Foreskin fibroblast (primary cell): ENCODE measurements at places on chromosomes 16 and 17.

GRCh38 chr17:42359133-42359532, 29.1 kb downstream of the STAT3 start:
- DNase-seq: no peak

GRCh38 chr17:4477255-4477791, 21.4 kb upstream of the SPNS2 start:
- DNase-seq: no peak

- no peak for DNase-seq
Measured at GRCh38 chr17:3276126-3276525, 22.0 kb downstream of the OR3A1 start.

DNA sequence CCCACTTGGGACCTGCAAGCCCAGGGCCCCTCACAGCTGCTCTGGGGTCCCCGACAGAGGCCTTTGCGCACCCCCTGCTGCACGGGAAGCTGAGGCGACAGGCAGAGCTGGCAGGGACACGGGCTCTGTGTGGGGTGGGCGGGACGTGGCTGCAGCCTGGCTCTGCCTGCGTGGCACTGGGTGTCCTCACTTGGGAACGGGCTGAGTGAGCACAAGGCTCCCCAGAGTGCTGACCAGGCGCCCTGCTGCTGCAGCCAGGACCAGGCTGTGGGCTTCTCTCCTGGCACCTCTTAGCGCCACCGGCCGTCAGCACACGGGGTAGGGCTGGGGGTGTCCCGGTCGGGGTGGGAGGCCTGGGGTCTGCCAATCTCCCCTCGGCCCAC, 6.6 kb downstream of the C1QTNF8 start:
- no peak for DNase-seq

GRCh38 chr17:65677932-65678331, 116.5 kb upstream of the AXIN2 start:
- peak; percentile 51 for DNase-seq

DNA sequence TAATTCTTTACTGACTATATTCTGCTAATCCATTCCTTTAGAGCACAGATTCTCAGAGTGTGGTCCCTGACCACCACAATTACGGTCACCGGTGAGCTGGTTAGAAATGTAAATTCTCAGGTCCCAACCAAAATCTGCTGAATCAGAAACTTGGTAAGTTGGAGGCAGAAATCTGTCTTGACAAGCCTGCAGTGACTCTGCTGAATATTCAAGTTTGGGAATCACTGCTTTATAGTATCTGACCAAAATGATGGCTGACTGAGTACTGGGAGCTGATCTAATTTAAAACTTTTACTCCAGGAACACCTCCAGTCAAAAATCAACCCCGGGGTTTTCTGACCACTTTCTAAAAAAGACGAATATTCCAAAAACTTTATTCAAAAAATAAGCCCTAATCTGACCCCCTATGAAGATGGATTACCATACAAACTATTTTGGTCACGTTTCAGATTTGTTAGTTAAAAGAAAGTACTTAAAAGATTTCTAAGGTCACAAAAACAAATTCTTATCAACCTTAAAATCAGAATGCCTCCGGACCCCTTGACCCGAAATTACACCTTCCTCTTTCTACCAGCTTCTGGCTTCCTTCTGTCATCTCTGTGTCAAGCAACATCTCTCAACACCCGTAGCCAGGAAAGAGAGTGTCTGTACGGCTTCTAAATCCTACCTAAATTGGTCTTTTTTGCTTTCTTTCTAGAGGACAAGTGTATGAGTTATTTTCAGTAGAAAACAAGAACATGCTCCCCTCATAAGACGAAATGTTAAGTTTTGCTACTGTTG, 38.6 kb downstream of the CREBBP start:
- no peak for DNase-seq

DNA sequence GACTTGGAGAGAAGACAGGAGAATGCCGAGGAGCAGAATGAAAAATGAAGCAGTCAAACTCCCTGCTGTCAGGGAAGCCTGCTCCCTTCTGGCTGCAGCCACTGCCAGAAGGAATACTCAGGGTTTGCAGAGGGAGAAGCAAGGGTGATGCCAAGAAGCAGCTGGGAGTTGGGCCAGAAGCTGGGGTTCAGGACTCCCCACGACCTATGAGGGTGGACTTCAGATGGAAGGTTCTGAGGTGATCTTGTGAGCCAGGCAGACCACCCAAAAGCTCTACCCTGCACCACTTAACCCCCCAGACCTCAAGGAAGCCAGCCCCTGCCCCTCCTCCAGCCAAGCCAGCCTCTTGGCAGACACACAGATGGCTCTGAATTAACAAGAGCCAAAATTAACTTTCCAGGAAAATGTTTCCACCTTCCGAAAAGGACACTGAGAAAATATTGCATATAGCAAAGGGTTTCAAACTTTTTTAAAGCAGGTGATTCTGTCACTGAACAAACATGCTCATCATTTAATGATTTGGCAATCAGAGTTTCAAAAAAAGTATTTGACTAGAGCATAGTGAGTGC, 126.0 kb upstream of the ERCC4 start:
- DNase-seq: no peak

GRCh38 chr16:2188395-2188794, 8.0 kb downstream of the CASKIN1 start:
- no peak for DNase-seq

DNA sequence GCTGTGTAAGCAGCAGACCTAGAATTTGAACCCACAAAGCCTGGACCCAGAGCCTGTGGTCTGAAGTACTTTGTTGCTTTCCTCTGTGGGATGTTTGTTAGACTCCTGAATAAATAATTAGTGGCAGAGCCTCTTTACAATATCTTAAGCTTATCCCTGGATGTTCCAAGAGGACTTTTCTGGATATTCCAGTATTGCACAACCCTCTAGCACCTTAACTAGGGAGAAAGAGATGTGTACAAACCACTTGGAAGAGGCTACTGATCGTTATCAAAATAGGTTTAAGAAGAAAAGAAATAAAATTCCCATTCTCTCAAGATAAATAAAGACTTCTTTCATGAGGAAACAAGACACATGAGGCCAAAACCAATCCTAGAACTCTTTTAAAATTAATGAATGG, 632.4 kb downstream of the CDH11 start:
- no peak for DNase-seq

- DNase-seq: no peak
Measured at GRCh38 chr16:307691-308312, 24.8 kb downstream of the PDIA2 start.

- no peak for DNase-seq
Measured at GRCh38 chr16:14302399-14303181, 231.5 kb downstream of the MRTFB start.

GRCh38 chr17:1217089-1217385, 37.3 kb upstream of the ABR start:
- no peak for DNase-seq

- no peak for DNase-seq
Measured at GRCh38 chr17:47702391-47702995, 8.5 kb downstream of the TBKBP1 start.

DNA sequence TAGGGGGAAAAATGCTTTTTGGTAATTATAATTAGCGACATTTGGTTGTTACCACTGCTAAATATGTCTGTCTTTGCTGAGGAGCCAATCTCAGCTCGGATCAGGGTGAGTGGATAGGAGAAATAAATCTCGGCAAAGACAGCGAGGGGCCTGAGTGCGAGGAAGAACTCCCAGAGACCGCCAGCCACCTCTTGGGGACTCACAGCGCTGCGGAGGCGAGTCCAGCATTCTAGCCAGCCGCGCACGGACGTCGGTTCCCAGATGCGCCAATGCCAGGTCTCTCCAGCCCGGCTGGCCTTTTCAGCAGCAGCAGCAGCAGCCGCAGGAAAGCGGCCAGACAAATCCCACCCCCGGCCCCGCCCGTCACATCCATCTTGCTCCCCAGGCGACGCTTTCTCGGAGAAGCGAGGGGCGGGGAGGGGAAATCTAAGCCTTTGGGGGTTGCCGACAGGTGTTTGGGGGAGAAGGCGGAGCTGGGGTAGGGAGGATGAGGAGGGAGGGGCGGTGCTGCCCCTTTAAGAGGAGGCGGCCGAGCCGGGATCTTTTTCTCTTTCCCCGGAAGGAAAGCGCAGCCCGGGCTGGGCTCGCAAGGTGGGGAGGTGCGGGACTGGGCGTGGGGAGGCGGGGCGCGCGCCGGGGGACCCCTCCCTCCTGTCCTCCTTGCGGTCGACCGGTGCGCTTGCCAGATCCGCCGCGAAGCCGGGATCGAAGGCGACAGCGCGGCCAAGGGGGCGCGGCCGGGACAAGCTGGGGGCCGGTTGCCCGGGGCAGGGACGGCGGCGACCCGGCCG, at the start of gene ITGA3:
ITGA3 (plus strand) TSS at position 685 of the 791 bp plus-strand sequence. CDS start 330 bp downstream, outside the sequence.
- peak; percentile 91 for DNase-seq

DNA sequence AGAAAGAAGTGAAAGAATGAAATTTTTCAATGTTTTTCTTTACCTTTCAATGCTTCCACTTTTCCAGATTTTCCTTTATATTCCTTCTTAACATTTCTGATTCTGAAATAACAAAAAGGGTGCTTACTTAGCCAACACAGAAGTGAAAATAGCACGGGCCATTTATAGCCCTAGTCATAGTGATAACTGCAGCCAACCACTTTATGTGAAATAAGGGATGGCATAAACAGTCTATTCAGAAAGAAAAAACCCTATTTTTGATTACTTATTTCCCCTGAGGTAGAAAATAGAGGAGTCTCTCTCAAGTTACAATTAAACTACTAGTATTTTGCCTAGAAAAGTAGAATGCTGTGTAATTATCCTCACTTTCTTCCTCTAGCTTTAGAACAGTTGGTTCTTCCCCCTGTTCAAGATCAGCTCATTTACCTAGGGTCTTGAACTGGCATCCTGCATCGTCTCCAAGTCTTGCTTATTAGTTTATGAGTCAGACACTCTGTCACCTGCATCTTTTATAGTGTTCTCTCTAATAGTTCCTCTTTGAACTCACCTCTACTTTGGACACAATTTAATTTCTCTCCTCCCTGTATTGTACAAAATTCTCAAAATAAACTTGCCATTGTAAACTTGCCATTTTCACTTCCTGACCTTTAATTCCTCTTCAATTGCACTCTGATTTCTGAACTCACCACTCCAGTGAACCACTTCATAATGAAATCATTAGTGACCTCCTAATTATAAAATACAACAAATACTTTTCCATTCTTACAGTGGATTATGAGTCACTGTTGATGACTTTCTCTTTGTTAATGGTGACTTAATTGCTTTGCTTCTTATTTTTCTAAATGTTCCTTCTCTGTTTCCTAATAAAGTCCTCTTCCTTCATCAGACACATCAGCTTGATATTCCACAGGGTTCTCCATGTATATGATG, 23.6 kb downstream of the ABCA6 start:
- no peak for DNase-seq

DNA sequence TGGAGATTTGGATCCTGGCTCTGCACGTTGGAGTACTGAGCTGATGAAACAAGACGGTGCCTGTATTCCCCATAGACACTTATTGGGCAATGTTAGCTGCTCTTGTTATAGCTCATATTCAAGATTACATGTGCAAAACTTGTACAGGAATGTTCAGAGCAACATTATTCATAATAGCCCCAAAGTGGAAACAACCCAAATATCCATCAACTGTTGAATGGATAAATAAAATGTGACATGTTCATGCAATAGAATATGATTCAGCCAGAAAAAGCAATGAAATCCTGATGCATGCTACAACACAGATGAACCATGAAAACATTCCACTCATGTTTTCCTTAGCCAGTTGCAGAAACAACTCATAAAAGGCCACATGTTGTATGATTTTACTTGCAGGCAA, 5.7 kb upstream of the SDR42E1 start:
- peak; percentile 51 for DNase-seq

- peak; percentile 41 for DNase-seq
Measured at GRCh38 chr17:1709403-1709951, 700 bp downstream of the TLCD2 start.

DNA sequence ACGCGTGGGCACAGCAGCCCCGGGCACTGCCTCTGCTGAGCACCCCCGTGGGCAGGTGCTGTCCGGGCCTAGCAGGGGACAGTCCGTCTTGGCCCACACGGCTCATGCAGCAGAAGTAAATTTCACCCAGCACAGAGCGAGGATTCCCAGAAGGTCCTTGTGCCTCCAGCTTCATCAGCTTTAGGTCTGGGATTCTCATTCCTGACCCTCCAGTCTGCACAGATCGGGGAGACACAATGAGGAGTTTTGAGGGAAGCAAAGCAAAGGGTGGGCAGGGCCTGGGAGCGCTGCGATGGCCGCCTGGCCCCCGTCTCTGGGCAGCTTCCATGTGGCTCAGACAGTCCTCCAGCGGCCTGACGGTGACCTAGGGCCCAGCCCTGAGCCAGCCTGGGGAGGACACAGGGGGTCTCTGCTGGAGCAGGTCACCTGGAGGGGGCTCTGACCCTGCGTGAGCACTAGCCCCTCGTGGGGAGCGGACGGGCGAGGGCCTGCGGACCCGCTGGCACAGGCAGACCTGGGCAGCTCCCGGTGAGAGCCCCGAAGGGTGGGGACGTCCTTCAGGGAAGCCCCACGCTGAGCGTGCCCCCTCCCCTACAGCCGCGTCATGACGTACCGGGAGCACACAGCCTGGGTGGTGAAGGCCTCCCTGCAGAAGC, 30.7 kb upstream of the CHMP6 start:
- DNase-seq: no peak

DNA sequence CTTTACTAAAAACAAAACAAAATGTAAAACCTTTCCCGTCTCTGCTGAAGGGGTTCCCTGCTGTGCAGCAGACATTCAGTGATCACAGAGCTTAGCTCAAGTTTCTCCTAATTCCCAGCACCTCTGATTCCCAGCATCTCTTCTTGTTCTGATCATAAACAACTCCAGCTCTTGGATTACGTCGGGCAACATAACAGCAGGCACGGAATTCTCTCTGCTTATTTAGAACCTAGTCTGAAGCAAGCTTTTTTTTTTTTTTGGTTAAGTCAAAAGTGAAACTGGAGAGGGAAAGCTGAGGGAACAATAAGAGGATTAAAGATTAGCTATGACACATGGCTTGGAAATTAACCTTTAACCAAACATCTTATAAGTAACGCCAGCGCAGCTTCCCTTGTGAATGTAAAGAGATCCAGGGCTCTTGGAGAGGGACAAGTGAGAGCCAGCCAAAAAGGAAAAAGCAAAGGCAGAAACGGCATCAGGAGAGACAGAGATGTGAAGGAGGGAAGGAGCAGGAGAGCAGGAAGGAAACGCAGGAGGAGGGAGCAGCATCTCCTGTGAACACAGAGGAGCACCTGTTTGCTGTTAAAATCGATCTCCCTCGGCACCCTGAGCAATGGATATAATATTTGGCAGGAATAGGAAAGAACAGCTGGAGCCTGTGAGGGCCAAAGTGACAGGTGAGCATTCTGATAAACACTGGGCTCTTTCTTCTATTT, at the start of gene BCO1:
BCO1 (plus strand) TSS at position 394 of the 716 bp plus-strand sequence; CDS start at position 614, 220 bp downstream.
- peak; percentile 68 for DNase-seq

GRCh38 chr16:66337463-66338188, 28.9 kb upstream of the CDH5 start:
- DNase-seq: no peak

DNA sequence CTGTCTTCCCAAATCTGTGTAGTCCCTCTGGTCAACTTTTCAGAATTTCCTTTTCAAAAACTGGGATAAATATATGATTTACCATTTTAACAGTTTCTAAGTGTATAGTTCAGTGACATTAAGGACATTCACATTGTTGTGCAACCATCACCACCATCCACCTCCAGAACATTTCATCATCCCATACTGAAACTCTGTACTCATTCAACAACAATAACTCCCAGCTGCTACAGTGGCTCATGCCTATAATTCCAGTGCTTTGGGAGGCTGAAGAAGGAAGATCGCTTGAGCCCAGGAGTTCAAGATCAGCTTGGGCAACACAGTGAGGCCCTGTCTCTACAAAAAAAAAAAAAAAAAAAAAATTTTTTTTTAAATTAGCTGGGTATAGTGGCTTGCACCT, 131.0 kb downstream of the AATF start:
- DNase-seq: peak; percentile 83

GRCh38 chr16:11175787-11176341, 80.1 kb downstream of the SOCS1 start:
- DNase-seq: no peak

- peak; percentile 89 for DNase-seq
Measured at GRCh38 chr16:27235055-27235937, 32.0 kb downstream of the KDM8 start.
